ENCODE measurements at places on chromosomes 16 and 17. TPM values are rescaled to one million over a fixed set of nuclear protein-coding genes. Genes with fewer than 3 reads are reported as not detected.
A peak's percentile ranks its signal among the peaks of the same experiment; 100 is the strongest.

WRAP53 gene
- 8.6 TPM for polyA plus RNA-seq

DNA sequence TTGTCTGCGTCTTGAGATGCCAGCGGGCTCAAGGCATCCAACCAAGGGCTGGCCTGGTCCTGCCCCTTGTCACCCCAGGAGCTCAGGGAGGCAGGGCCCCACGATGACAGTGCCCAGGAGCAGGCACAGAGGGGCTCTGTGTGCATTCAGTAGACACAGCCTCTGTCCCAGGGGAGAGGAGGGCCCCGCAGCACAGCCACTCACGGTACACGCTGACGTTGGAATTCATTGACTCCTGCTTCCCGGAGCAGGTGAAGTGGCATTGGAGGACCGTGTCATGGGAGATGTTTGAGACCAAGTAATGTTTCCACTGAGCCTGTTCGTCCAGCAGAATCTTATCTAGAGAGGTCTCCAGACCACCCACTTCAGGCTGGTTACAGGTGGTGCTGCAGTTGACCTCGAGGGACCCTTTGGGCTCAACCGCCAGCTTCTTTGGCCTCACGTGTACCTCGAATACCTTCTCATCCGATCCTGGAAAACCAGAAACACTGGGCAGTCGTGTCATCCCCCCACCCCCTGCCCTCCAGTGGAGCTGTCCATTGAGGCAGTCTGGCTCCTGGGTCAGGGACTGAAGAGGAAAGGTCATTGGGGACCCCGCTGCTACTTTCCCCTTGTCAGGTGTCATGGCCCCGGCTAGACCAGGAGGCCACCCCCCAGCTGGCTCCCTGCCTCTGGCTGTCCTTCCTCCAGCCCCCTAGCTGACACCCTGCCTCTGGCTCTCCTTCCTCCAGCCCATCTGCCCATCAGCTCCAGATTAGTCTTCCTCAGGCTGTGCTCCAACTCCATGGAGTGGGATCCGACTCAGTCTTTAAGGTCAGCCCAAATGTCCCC lies 7.0 kb downstream of the PRR29 start:
- DNase-seq, result peak; percentile 23

- no peak for DNase-seq
Measured at GRCh38 chr17:40702271-40702670, 1.3 kb downstream of the KRT24 start.

DNA sequence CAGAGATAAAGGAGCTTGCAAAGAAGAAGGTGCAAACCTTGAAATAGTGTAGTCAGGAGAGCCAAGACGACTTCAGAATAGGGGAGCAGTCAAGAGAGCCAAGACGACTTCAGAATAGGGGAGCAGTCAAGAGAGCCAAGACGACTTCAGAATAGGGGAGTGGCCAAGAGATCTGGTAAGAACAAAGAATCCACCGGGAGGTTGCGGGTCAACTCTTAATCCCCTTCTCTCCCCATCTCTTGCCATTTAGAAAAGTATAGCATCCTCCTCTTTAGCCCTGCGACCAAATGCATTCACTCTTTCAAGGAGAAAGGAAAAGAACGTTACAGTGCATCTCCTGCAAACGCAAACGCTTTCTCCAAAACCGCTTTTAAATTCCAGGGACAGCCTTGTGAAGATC lies 713 bp downstream of the KNOP1 start:
- no peak for DNase-seq

RAB11FIP3 gene
- 15.4 TPM for polyA plus RNA-seq

OR3A3 gene
- polyA plus RNA-seq, result not detected

DNA sequence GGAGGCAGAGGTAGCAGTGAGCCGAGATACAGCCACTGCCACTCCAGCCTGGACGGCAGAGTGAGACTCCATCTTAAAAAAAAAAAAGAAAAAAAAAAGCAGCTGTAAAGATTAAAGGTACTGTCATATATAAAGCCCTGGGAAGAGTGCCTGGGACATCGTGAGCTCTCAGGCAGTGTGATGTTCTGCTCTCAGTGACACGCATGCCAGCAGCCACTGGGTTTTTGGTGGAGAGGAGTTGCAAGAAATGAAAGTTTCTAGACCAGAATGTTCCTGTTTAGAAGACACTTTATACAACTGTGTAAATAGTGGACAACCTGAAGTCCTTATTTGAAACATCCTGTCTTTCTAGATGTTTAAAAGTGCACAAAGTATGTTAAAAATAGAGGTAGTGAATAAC lies 213.2 kb downstream of the IRF8 start:
- DNase-seq, result no peak

- DNase-seq, result no peak
Measured at GRCh38 chr17:10120749-10121148, 77.7 kb downstream of the GAS7 start.

GRCh38 chr16:54346041-54346440 lies 59.5 kb upstream of the IRX3 start:
- DNase-seq, result no peak

GRCh38 chr17:10035885-10036284 lies 130.8 kb upstream of the RCVRN start:
- no peak for DNase-seq

DNA sequence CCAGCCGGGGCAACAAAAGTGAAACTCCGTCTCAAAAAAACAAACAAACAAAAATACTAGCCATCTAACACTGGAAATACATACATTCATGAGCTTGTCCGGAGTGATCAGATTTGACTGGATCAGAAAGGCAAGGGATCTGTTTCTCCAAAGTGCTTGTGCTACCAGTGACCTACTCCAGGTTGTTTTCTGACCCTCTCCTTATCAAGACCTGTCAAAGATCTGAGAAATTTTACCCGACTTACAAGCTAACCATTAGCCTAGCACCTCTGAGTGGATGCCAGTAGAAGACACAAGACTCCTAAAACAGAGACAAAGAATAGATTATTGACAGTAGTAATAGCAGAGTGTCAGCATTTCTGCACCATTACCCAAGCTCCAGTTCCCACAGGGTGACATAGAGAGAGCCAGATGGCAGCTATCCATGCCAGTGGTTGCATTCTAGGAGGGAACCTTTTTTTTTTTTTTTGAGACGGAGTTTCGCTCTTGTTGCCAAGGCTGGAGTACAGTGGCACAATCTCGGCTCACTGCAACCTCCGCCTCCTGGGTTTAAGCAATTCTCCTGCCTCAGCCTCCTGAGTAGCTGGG lies 9.8 kb downstream of the ASPA start:
- DNase-seq, result peak; percentile 13

GRCh38 chr16:85733839-85734170 lies 17.1 kb downstream of the C16orf74 start:
- DNase-seq, result no peak

ZNF821 gene
- polyA plus RNA-seq, result 5.3 TPM

GRCh38 chr16:49057936-49058335 lies 223.7 kb downstream of the CBLN1 start:
- DNase-seq, result no peak

GRCh38 chr17:57855391-57856035 lies 5.7 kb upstream of the MRPS23 start:
- DNase-seq, result peak; percentile 50

KRTAP4-5 gene
- not detected for polyA plus RNA-seq

DNA sequence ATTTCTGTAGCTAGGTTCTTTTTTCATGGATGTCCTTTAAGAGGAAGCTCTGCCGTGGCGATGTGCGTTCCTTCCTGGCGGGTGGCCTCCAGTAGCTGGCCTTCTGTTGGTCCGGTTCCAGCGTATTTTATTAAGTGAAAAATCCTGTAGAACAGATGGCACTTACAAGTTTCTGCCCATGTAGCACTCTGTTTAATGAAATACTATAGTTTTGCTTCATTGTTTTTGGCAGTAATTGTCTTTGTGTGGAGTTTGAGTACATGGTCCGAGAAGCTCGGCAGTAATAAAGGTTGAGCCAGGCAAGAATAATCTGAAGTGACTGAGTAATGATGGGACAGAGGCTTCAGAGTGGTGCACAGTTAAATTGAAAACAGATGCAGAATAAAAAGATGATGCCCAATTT lies 20.4 kb downstream of the USP10 start:
- no peak for DNase-seq

GRCh38 chr16:49183911-49184310 lies 97.7 kb downstream of the CBLN1 start:
- DNase-seq, result no peak

GRCh38 chr17:17786998-17787397 lies 49.8 kb downstream of the SREBF1 start:
- no peak for DNase-seq

DNA sequence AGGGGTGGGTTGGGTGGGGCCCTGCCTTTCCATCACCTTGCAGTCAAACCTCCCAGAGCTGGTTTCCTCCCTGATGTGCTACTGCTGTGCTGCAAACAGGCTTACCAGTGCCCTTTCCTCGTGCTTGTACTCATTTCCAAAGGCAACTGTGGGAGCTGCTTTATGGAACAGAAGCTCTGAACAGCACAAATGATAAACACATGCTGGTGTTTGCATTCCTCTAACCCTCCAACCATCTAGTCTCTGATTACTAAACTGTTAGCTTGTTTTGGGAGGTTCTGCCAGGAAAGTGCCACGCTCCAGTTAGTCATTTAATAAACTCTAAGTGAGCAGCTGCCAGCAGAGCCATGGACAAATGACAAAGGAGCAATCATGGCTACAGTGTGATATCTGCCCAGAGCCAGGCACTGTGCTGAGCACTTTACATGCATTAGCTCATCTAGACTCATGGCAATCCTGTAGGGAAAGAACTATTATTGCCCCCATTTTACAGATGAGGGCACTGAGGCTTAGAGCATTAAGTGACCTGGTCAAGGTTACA lies 110.4 kb downstream of the VAT1L start:
- DNase-seq, result peak; percentile 10

- DNase-seq, result no peak
Measured at GRCh38 chr16:1184156-1184868, 31.4 kb downstream of the CACNA1H start.

DNA sequence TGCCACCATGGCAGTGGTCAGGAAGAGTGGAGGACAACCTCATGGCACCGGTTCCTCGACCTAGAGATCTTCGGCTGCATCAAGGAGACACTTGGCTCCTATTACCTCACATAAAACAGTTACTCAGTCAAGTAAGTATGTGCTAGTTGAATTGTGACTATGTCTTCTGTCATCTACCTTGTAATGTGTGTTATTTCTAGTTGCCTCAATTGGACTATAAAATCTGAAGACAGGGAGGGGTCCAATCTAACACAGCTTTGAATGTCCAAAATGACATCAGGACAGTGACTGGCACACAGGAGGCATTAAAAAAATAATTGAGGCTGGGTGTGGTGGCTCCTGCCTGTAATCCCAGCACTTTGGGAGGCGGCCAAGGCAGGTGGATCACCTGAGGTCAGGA lies 17.2 kb downstream of the C16orf86 start:
- no peak for DNase-seq

- DNase-seq, result peak; percentile 97
Measured at GRCh38 chr17:82273327-82274133, at the start of gene CSNK1D. Gene CSNK1D, minus strand, starts transcription at chr17:82273700. Its CDS starts 319 bp downstream, at chr17:82273381.

MAPK8IP3 gene
- polyA plus RNA-seq, result 29.9 TPM

ZFHX3 gene
- polyA plus RNA-seq, result 1.1 TPM

- no peak for DNase-seq
Measured at GRCh38 chr16:78303946-78304345, 204.5 kb downstream of the WWOX start.

TBC1D28 gene
- polyA plus RNA-seq, result not detected

NPIPA2 gene
- 2.1 TPM for polyA plus RNA-seq

GRCh38 chr16:88624977-88625576 lies 13.3 kb upstream of the IL17C start:
- DNase-seq, result no peak

SOST gene
- not detected for polyA plus RNA-seq

DNA sequence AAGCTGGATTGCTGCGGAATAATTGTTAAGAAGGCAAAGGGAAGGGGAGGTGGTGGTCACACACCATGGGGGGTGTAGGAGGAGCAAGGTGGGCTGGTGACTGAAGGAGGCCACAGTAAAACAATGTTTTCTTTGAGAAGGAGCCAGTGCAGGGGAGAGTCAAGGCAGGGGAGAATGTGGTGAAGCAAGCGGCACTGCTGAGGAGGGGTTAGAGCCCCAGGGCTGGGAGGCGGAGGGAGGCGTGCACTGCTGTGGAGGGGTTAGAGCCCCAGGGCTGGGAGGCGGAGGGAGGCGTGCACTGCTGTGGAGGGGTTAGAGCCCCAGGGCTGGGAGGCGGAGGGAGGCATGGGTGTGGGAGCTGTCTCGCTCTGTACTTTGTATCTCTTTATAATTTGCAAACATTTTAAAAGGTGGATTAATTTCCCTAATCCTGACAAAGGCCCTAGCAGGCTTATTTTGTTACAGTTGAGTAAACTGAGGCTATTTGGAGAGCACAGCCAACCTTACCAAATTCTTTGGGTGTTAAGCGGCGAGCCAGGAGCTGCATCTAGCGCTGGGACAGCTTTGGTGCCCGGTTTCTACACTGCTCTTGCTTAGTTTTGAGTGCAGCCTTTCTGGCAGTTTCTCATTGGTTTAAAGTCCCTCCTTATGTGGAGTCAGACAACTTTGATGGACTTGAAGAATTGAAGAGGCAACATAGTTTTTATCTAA lies 20.9 kb downstream of the RPTOR start:
- DNase-seq, result no peak

VMO1 gene
- polyA plus RNA-seq, result 2.7 TPM

WFIKKN1 gene
- 1.0 TPM for polyA plus RNA-seq
